ENCODE measurements at places on chromosomes 12 and 14.
A peak's percentile ranks its signal among the peaks of the same experiment; 100 is the strongest.

- DNase-seq: no peak
Measured at GRCh38 chr12:49645146-49646039, 22.0 kb downstream of the PRPF40B start.

DNA sequence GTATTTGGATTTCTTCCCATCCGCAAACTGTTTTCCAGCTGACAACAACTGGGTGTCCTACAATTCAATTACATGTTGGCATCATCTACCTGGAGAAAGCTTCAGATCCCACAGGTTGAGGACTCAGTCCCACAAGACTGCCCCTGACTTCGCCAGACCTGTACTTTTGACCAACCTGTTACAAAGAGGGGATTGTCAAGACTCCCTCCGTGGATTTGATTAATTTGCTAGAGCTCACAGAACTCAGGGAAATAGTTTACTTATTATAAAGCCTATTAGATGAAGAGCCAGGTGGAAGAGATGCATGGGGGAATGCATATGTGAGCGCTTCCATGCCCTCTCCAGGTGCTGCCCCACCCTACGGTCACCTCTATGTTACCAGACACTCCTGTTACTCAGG lies 14.6 kb downstream of the RESF1 start:
- DNase-seq: no peak

GRCh38 chr12:121489874-121490273 lies 90.0 kb downstream of the RNF34 start:
- no peak for DNase-seq

- DNase-seq: peak; percentile 64
Measured at GRCh38 chr14:90656973-90657372, 159.3 kb downstream of the TTC7B start.

GRCh38 chr14:81729622-81730021 lies 196.0 kb upstream of the SEL1L start:
- DNase-seq: no peak
